ENCODE measurements at places on chromosomes 2 and 18. TPM values are rescaled to one million over a fixed set of nuclear protein-coding genes. Genes with fewer than 3 reads are reported as not detected.

DNA sequence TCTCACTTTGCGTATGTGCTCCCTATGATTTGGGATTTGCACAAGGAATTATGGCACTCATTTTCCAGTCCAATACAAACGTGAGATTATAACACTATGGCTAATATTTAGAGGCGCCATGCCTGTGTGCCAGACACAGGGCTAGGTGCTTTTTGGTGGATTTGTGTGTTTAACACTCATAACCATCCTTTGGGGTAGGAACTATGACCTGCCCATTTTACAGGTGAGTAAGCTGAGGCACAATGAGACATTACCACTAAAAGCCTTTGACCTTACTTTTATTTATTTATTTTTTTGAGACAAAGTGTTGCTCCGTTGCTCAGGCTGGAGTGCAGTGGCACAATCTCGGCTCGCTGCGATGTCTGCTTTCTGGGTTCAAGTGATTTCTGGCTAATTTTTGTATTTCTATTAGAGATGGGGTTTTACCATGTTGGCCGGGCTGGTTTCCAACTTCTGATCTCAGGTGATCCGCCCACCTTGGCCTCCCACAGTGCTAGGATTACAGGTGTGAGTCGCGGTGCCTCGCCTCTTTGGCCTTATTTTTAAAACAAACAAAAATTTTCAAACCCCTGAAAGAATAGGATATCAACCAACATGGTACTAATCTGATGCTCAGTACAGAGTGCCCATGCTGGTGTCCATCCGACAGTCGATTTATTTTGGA, 26.6 kb upstream of the GLI2 start:
- DNase-seq, result no peak

GRCh38 chr2:136212426-136213378, 94.8 kb upstream of the CXCR4 start:
- DNase-seq, result peak; percentile 57

- DNase-seq, result no peak
These were observed 181.6 kb downstream of the XIRP2 start for GRCh38 chr2:167069855-167070254.

TFCP2L1 gene
- total RNA-seq, result not detected

DNA sequence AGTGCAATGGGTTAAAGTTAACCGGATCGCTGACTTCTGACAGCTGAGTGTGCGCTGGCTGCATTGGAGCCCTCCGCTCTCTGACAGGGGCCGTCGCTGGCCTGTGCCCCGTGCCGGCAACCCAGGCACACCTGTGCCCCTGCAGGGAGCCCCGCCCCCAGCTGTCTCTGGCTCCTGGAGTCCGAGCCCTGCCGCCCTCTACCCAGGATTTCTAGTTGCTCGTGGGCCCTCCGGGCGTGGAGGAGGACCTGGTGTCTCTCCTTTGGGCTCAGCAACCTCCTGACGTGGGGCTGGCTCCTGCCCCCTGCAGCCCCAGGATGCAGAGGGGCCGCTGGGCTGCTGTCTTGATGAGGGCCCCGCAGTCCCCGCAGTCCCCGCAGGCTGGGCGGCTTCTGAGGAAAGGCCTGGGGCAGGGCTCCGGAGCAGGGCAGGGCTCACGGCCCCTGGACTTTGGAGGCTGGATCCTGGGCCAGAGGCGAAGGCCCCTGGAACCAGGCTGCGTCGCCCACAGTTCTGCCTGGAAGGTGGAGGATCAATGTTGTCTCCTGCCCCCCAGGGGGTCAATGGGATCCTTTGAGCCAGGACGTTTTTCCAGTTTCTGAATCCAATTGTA, 172.8 kb downstream of the RNF144A start:
- no peak for DNase-seq
